ENCODE measurements at places on chromosomes 2 and 18. TPM values are rescaled to one million over a fixed set of nuclear protein-coding genes. Genes with fewer than 3 reads are reported as not detected.

The SPP2 gene
- not detected for total RNA-seq

The THSD7B gene
- total RNA-seq: not detected

The EVX2 gene
- not detected for total RNA-seq

The ST8SIA3 gene
- not detected for total RNA-seq

Measured in CD4-positive, alpha-beta memory T cell (primary cell).